Fibroblast of skin of right quadriceps (primary cell): ENCODE measurements at places on chromosomes 11 and 22.

GRCh38 chr11:78991681-78992080, 417.0 kb upstream of the NARS2 start:
- no peak for DNase-seq

GRCh38 chr11:67253872-67254624, 12.2 kb upstream of the GRK2 start:
- no peak for DNase-seq

GRCh38 chr11:8356721-8357504, 93.2 kb upstream of the LMO1 start:
- DNase-seq, result no peak

DNA sequence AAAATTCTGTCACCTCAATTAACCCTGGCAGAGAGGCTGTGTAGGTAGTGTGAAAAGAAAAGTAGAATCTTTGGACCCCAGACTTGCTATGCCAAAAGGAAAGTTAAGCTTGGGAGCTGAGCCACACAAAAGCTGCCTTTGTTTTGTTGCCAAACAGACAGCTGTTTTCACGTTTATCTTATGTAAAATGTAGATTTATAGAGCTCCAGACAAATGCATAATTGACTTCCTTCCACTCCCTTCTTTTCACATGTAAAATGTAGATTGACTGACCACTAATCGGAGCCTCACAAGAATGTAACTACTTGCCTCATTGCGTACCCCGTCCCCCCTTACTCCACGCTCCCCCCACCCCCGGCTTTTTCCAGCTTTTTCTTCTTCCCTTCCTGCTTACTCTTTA, 2302.2 kb upstream of the RAG2 start:
- DNase-seq, result no peak

- no peak for DNase-seq
Measured at GRCh38 chr22:46679706-46680269, 58.3 kb downstream of the CERK start.

- DNase-seq, result no peak
Measured at GRCh38 chr11:132424433-132424832, 1054.0 kb downstream of the NTM start.

DNA sequence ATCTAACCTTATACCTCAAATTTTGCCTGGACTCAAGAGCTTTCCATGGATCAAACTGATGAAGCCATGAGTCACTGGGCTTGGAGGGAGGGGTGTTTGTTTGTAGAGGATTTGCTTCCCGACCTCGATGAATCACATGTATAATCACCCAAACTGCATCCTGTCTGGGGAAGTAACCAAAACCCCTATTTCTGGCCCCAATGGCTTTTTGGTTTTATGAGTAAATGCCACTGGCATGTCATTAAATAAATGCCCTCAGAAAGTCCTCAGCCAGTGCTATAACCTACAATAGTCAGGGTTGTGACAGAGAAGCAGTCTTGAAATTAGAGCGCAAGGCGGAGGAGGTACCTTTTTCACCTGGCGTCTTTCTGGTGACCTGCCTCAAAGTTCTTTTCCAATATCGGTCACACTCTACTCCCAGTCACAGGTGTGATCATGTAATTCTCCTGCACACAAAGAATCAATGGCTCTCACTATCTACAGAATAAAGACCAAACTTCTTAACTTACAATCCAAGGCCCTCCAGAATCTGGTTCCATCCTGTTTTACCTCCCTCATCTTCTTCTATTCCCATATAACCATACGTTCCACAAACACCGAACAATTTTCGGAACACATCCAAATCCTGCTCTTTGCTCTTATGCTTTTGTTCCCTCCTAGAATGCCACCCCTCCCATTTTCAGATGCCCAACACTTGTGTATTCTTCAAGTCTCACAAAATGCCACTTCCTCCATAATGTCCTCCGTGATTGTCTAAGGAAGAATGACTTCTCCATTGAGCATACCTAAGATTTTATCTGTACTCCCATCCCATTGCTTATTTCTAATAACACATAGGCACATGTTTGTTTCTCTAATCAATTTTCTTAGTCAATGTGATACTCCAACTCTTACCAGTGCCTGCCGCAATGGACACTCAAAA, 81.3 kb upstream of the BLID start:
- peak; percentile 99 for DNase-seq

- DNase-seq, result no peak
Measured at GRCh38 chr22:25404556-25404927, 159.9 kb upstream of the GRK3 start.

DNA sequence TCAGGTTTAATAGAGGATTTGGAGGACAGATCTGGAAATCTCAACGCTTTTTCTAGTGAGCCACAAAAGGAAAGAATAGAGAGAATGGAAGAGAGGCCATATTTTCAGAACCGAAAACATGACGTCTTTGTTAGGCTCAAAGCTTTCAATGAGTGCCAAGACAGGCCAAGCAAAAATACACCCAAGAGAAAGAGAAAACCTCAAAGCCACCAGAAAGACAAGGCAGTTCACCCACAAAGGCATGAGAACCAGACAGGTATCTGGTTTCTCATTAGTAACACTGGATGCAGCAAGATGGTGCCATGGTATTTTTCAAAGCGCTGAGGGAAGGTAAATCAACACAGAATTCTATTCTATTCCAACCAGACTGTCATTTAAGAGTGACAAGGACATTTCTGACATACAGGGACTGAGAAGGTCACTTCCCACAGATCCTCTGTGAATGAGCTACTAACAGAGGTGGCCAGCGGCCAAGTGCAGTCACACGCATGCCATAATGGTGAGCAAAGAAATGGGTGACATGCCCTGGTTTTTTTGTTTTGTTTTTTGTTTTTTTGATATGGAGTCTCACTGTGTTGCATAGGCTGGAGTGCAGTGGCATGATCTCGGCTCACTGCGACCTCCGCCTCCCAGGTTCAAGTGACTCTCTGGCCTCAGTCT, 41.9 kb downstream of the TOLLIP start:
- DNase-seq, result no peak

- DNase-seq, result no peak
Measured at GRCh38 chr11:69669486-69669885, 5.7 kb downstream of the LTO1 start.

GRCh38 chr11:64178203-64178602, 7.8 kb upstream of the STIP1 start:
- no peak for DNase-seq

GRCh38 chr11:44046182-44046581, 1.6 kb upstream of the ACCSL start:
- DNase-seq, result no peak

- DNase-seq, result no peak
Measured at GRCh38 chr11:61126256-61126655, 24.0 kb downstream of the CD5 start.

DNA sequence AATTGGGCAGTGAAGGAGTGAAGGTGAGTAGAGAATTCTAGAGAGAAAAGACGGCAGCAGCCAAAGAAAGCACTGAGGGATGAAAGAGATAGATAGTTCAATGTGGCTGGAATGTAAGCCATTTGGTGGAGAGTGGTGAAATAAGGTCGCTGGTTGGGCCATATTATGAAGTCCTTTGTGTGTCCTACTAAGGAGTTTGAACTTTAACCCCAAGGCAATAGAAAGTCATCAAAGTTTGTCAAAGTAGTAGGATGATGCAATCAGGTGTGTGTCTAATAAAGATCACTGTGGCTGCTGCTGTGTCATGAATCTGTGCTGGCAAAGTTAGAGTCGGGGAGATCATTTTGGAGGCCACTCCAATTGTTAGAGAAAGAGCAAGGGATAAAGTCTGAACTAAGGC, 18.7 kb downstream of the RNF121 start:
- DNase-seq, result no peak

GRCh38 chr11:12084256-12084655, 26.1 kb upstream of the MICAL2 start:
- DNase-seq, result peak; percentile 48

GRCh38 chr11:5625281-5625680, 480 bp downstream of the TRIM34 start:
- DNase-seq, result no peak

GRCh38 chr22:43826142-43827002, 14.3 kb upstream of the EFCAB6 start:
- DNase-seq, result peak; percentile 76

- peak; percentile 44 for DNase-seq
Measured at GRCh38 chr22:17734187-17734586, 40.1 kb downstream of the BID start.

- no peak for DNase-seq
Measured at GRCh38 chr22:30314915-30315314, 11.8 kb downstream of the TBC1D10A start.

DNA sequence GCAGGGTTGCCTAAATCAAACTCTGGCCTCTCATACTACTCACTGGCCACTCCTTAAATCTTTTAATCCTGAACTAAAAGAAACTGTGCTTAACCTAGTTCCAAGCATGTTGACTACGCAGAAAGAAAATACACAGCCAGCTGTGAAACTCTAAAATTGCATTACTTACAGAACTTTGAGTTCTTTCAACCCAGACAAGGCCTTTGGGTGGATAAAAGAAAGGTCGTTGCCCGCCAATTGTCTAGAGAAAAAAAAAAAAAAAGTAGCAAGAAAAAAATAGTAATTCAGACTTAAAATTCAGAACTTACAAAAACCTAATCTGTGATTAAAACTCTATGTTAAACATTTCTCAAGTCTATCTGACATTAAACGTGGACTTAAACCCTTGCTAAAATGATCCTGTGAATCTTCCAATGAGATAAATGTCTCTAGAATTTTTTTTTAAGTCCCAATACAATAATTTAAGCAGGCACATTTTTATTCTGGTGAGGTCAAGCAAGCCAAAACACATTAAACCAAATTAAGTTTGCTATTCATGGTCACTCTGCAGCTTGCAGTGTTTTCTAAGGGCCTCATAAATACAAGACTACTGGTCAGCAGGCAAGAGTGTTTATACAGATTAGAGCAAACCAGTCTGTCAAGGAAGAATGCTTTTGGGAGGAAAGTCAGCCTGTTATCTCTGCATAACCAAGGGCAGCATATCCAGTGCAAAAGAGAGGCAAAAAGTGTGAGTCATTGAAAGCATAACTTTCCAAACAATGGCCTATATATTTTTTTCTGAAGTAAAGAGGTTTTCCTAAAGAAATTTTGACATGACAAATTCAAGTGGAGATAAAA, 29.5 kb upstream of the CCDC34 start:
- peak; percentile 64 for DNase-seq

- peak; percentile 9 for DNase-seq
Measured at GRCh38 chr11:23865341-23865975, 631.4 kb upstream of the LUZP2 start.

DNA sequence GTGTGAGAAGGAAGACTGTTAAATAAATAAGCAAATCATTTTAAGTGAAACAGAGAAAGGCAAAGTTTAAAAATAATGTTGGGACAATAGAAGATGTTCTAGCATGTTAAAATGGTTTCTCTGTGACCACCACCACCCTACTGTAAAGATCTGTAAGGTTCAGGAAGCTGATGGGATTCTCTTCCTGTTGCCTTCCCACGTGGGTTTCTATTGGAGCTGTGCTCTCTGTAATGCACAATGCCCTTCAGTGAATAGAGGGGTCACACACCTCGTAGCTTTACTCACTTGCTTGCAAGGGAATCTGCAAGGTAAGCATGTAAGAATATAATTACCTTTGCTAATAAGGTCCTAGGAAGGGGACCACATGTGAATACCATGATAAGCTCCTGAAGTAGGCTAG, 170.5 kb downstream of the CASP12 start:
- no peak for DNase-seq

DNA sequence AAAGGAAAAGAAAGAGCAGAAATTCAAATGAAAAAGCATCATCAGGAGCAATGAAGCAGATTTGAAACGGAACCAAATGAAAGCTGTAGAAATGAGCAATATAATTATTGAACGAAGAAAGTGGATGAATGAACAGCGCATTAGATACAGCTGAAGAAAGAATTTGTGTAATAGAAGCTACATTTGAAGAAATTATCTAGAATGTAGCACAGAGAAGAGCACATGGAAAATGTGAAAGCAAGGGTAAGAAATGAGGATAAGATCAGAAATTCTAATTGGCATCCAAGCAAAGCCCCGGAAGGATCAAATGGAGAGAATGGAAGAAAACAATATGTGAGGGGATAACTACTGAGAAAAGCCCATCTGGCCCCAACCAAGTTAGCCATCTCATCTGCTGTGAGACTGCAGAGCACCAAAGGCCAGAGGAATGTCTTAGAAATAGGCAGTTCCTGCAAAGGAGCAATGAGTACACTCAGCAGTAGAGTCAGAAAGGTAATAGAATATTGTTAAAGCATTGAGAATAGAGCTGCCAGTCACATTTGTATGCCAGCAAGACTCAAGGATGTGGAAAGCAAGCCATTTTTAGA, 51.9 kb downstream of the MED15 start:
- DNase-seq, result no peak

DNA sequence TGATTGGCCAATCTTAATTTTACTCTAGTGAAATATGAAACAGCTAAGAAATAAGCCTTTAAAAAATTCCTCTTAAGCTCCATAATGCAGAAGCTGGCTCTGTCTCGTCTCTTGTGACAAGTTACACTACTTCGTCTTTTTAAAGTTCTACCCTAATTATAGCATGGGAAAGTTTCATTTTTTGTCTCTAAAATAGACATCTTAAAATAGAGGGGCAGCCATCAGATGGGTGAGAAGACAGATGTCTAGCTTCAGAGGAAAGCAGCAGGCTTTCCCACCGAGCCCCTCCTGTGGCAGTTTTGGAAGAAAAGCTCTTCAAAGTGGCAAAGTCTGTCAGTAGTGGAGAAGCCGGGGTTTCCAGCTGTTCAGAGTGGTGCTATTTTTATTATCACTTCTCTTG, 39.5 kb downstream of the XRRA1 start:
- DNase-seq, result no peak

- no peak for DNase-seq
Measured at GRCh38 chr22:27751277-27752070, 50.1 kb downstream of the MN1 start.

DNA sequence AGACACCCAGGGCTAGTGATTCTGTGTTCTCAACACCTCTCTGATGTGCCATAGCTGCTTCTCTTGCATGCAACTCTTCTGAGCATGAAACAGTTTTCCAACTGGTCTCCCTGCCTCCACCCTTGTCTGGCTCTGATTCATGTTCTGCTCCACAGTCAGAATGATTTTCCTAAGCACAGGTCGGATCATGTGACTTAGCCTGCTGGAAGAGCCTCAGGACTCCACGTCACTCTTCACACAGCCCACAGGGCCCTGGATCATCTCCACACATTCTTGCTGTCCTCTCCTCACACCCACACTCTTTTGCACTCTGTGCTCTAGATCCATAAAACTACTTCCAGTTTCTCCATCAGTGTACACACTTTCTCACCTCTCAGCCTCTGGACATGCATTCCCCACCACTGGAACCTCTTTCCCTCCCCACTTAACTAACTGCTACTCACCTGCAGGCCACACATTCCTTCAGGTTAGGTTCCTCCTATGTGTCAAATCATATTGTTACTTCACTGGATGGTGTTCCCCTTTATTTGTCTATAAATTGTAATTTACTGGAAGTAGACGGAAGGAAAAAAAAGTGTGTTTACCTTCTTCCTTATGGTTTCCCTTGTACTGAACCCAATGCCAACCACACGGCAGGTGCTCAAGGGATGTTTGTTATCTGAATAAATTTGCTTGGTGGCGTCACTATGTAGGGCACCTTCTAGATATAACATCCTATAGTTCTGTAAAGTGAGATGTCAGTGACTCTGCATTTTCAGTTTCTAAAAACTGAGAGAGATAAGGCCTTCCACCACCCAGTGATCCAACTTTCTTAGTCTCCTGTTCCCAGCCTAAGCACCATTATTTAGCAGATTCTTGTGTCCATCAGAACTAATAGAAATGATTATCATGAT, 133.7 kb downstream of the ETS1 start:
- DNase-seq, result peak; percentile 93

- no peak for DNase-seq
Measured at GRCh38 chr22:31526270-31526669, 29.9 kb downstream of the SFI1 start.

- DNase-seq, result no peak
Measured at GRCh38 chr22:38017939-38018885, 33.9 kb upstream of the SOX10 start.

GRCh38 chr11:118042141-118042540, 34.7 kb upstream of the TMPRSS4 start:
- no peak for DNase-seq
